ENCODE measurements at places on chromosomes 7 and 10.

- DNase-seq, result no peak
Measured at GRCh38 chr10:86659161-86659691, 4.9 kb downstream of the OPN4 start.

- DNase-seq, result no peak
Measured at GRCh38 chr7:18828260-18828993, 289.0 kb downstream of the TWIST1 start.

- no peak for DNase-seq
Measured at GRCh38 chr7:116097365-116098009, 66.9 kb upstream of the TFEC start.

DNA sequence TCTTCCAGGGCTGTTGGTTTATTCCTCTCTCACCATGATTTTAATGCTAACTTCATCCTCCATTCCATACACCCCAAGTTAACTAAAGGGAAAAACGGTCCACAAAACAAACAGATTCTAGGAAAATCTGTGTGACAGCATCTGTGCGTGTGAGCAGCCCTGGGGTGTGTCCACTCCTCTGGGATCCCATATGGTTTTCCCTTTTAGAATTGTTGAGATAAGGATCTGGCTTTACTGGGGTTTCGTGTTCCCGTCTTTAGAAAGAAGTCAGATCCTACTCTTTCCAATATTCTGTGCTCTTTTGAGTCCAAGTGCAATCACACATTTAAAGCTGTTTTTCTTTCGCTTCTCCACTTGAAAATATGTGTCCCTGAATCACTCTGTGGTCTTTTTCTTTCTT is 257.1 kb downstream of the KLF6 start:
- DNase-seq, result no peak

DNA sequence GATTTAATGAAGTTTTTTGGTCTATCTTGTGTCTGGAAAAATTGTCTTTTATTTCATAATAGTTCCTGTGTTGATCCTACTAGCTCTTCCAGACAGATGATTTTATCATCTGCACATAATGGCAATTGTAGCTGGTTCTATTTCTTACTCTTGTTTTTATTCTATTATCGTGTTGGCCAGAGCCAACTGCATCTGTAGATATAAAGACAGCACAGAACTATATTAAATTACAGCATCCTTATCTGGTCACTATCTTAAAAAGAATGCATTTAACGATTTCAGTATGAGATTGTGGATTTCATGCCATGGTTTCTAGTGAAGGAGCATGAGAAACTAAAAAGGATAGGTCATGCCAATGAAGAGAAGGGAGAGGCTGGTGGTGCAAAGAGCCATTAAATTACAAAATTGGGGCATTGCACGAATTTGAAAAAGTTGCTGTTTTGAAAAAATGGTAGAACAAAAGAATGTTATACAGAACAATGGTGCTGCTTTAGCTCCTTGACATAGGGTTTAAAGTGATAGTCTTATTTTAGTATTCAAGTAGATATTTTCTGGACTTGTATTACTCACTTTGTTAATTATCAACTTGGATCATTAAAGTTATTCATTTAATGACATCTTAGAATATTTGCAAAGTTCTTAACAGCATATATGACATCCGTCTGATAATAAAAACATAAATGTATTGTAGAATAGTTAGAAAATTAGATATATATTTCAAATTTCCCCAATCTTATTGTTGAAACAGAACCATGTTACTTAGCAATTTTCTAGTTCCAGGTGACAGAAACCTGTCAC is 1250.3 kb downstream of the REEP3 start:
- no peak for DNase-seq

- DNase-seq, result peak; percentile 3
Measured at GRCh38 chr7:76048668-76048988, 722 bp downstream of the MDH2 start.

DNA sequence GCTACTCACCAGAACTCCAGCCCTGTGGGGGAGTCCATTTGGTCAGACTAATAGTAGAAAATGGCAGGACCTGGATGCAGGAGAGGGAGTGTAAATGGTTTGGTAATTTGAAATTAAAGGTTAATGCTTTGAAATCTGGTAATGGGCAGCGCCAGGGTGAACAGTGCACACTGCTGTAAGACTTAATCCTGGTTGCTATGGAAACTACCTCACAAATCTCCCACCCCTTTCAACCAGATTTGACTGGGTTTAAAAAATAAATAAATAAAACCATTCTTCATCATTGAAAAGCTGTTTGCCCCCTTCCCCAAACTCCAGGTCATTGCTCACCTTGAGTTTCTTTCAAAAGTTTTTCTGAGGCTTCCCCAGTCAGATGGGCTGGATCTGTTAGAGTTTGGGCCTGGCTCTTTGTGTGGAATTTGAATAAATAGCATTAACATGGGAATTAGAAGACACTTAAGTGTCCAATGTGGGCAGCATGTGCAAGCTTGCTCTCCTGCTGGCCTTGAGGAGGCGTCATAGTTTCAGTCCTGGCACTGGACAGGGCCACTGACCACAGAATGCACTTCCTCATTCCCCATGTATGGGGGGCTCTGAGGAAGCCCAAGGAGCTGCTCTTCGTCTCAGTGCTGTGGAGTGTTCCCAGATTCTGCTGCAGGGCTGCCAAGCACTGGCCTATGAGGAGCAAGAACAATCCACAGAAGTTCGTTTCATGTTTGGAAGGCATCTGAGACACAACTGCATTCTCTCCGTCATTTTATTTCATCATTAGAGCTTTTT is 90.7 kb downstream of the LRRC4 start:
- DNase-seq, result no peak

- DNase-seq, result no peak
Measured at GRCh38 chr10:104099269-104099668, 13.6 kb upstream of the COL17A1 start.

DNA sequence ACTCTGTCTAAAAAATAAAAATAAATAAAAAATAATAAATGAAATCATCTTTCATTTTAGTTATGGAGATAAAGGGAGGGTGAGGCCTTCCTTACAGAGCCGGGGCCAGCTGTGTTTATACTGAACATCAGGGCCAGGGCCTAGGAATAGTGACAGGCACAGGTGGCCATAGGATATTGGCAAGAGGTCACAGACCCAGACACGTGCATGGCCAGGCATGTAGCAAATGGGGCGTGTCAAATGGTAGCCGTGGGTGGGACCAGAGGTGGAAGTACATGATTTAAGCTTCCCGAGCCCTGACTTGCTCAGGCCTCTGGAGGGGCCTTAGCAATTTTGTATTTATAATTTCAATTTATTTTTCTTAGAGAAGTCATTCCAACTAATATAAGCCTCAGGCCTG is 353.0 kb downstream of the ANKRD30A start:
- no peak for DNase-seq

DNA sequence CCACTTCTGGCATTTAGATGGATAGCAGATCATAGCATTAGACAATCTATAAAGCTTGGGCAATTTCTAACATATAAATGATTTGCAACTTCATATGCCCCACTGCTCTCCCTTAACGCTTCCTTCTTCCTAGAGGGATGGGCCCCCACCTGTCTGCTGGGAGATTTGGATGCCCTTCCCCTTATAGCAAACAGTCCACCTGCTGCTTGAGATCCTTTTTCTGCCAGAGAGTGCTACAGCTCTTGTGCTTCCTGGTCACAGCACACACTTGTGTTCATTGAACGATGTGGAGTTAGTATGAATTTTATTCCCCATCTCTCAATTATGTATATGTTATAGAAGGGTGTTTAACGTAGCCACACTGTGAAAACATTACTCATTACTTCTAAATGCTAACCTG is 10.4 kb upstream of the PCGF5 start:
- peak; percentile 94 for DNase-seq

- no peak for DNase-seq
Measured at GRCh38 chr10:90424730-90425129, 433.1 kb downstream of the HTR7 start.
